ENCODE measurements at places on chromosomes 7 and 10.

DNA sequence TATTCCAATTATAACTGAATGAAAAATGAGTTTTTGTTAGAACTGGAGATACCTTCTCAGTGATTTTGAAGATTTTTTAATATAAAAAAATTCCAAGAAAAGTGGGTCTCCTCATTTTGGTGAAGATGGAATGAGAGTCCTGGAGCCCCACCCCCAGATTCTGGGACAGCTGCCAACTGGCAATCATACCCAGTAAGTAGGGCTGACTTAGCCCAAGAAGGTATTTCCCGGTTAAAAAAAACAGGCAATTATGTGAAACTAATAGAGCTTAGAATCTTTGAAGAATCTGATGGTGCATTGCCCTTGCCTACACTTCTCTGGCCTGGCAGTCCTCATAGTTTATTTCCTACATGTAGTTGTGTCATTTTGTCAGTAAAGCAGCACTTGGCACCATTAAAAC, 52.8 kb upstream of the VWDE start:
- DNase-seq, result no peak

- DNase-seq, result no peak
Measured at GRCh38 chr7:45482451-45482850, 91.7 kb upstream of the ADCY1 start.

- no peak for DNase-seq
Measured at GRCh38 chr7:134315679-134316538, 821 bp downstream of the SLC35B4 start.

- no peak for DNase-seq
Measured at GRCh38 chr7:4653771-4654170, 28.3 kb upstream of the FOXK1 start.

GRCh38 chr7:146216396-146217041, 99.9 kb downstream of the CNTNAP2 start:
- DNase-seq, result no peak

- no peak for DNase-seq
Measured at GRCh38 chr10:122237331-122237990, 33.6 kb upstream of the BTBD16 start.

DNA sequence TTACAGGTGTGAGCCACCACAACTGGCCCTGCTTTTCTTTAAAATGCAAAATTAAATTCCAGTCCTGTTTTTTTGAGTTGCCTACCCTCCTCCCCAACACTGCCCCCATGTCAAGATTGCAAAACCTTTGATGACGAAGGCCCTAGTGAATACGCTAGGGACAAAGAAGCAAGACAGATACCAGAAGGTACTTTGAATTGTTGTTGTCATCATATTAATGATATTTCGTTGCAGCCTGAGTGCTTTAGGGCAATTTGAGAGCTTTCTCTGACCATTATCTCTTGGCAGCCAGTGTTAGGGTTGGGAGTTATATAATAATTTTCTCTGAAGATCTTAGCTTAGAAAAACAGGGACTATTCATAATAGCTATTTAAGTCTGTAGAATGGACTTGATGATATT, 7.1 kb downstream of the CCSER2 start:
- DNase-seq, result no peak
